ENCODE measurements at places on chromosomes 11 and 22. TPM values are rescaled to one million over a fixed set of nuclear protein-coding genes. Genes with fewer than 3 reads are reported as not detected.

OR8D1 gene
- not detected for total RNA-seq

DESI1 gene
- 40.5 TPM for total RNA-seq

SYT7 gene
- total RNA-seq, result 65.6 TPM

ALDH3B2 gene
- not detected for total RNA-seq

OR10G4 gene
- total RNA-seq, result not detected

ARHGAP42 gene
- 11.2 TPM for total RNA-seq

ATM gene
- 25.7 TPM for total RNA-seq

UBQLNL gene
- 0.23 TPM for total RNA-seq

STIP1 gene
- total RNA-seq, result 33.9 TPM

SUSD2 gene
- total RNA-seq, result 1.4 TPM

MPZL2 gene
- 18.6 TPM for total RNA-seq

MS4A4A gene
- total RNA-seq, result 5.6 TPM

NPAS4 gene
- not detected for total RNA-seq

PTPMT1 gene
- total RNA-seq, result 23.8 TPM

H19 gene
- 199 TPM for total RNA-seq

EXPH5 gene
- 12.8 TPM for total RNA-seq

APOBEC3G gene
- 1.3 TPM for total RNA-seq

CD44 gene
- total RNA-seq, result 11.7 TPM

HMOX1 gene
- 35.9 TPM for total RNA-seq

KDM4E gene
- not detected for total RNA-seq

IGLL5 gene
- 1.2 TPM for total RNA-seq

OR10A2 gene
- not detected for total RNA-seq

SLC35C1 gene
- total RNA-seq, result 13.2 TPM

SYT9 gene
- 11.3 TPM for total RNA-seq

TSGA10IP gene
- total RNA-seq, result not detected

All from left lobe of liver (tissue), 2 donors.